ENCODE measurements at places on chromosomes 1 and 21.
A peak's percentile ranks its signal among the peaks of the same experiment; 100 is the strongest.

DNA sequence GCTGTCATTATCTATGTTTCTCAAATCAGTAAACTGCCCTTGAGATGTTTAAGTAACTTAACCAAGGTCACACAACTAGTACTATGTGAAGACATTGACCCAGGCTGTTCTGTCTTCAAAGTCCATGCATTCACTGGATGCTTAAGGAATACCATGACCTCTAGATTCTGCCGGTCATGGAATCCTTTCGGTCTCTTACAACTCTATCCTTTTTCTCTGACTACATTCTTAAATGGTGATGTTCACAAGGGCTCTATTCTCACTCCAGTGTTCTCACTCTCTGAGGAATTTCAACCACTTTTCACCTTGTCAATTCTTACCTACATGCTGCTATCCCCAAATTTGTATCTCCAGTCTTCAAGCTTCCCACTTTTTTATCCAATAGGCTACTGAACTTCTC, 15.2 kb downstream of the CRYZ start:
- DNase-seq = no peak

- no peak for DNase-seq
These were observed 35.1 kb downstream of the ATP1A1 start for GRCh38 chr1:116408193-116408592.

- no peak for DNase-seq
These were observed 648.7 kb downstream of the USP25 start for GRCh38 chr21:16378525-16378924.

DNA sequence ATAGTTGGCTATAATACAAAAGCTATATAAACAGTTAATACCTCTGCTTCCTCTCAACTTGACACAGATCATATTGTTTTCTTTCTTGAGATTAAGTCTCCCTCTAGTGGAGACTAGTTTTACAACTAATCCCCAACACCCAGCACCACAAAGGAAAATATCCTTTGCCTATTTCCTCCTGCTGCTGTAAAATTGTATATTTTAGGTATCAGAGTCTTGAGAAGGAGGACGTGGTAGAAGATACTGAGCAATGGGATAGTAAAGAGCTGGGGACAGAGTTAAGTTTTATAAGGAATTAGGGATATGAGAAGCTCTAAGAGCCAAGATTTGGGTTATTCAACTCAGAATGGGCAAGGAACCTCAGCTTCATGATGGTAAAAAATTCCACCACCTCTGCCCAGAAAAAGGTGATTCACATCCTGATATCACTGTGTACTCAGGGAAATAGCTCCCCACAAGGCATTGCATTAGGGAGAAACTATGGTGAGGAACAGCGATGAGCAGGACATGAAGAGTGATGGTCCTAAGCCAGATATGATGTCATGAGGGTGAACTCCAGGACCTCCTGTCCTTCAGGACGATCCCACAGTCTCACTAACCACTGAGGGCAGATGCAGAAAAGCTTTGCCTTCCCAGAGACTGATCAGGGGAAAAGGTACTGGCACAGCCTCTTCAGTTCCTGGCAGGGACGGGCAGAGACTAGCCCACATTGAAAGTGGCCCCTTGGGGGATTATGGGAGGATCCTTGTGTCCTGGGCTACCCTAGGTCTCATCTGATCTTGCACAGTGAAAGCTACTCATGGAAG, 14.7 kb upstream of the CFAP126 start:
- DNase-seq = peak; percentile 73
